Endodermal cell (in vitro differentiated cells): ENCODE measurements at places on chromosomes 11 and 22. TPM values are rescaled to one million over a fixed set of nuclear protein-coding genes. Genes with fewer than 3 reads are reported as not detected.
A peak's percentile ranks its signal among the peaks of the same experiment; 100 is the strongest.

GRCh38 chr11:67436459-67437081 is 912 bp downstream of the PTPRCAP start:
- no peak overlapping the region for H3K27ac ChIP-seq
- peak; percentile 81 for DNase-seq
- H3K27me3 ChIP-seq = no peaks in the 10 kb centered on the region
- peaks cover 45% of the 10 kb centered on the region for H3K36me3 ChIP-seq

- peak; percentile 83 for DNase-seq
- no peak overlapping the region for H3K4me3 ChIP-seq
- H3K36me3 ChIP-seq = no peaks in the 10 kb centered on the region
These were observed 29.2 kb downstream of the PDGFB start for GRCh38 chr22:39215426-39216142.

DNA sequence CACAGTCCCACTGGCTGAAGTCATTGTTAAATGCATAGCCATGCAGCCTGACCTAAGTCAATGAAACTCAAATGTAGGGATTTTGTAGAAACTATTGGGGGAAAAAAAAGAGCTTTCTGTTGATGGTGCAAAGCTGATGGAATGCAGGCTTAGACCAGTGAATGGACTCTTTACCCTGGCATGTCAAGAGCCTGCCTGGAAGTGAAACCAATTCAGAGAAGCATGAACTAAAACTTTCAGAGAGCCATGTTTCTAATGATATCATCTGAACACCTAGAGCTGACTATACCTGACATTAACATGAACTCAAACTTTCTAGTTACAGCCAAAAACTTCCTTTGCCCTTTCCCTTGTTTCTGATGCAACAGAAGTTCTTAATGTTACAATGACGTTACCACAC is 89.0 kb downstream of the APIP start:
- no peak overlapping the region for H3K27ac ChIP-seq
- H3K27me3 ChIP-seq = no peaks in the 10 kb centered on the region
- H3K4me1 ChIP-seq = peaks cover 49% of the 10 kb centered on the region
- H3K4me3 ChIP-seq = no peak overlapping the region
- no peaks in the 10 kb centered on the region for H3K36me3 ChIP-seq
- DNase-seq = no peak

GRCh38 chr22:30312053-30312452 is 14.7 kb downstream of the TBC1D10A start:
- peaks cover 6% of the 10 kb centered on the region for H3K36me3 ChIP-seq
- DNase-seq = no peak
- peaks cover 6% of the 10 kb centered on the region for H3K4me1 ChIP-seq
- no peaks in the 10 kb centered on the region for H3K27me3 ChIP-seq
- H3K4me3 ChIP-seq = no peak overlapping the region

GRCh38 chr22:19291580-19292457 is at the start of gene CLTCL1:
Gene CLTCL1 (minus strand): TSS chr22:19291719. CDS start chr22:19291641, 78 bp downstream.
- no peaks in the 10 kb centered on the region for H3K4me1 ChIP-seq
- DNase-seq = peak; percentile 95
- H3K36me3 ChIP-seq = no peaks in the 10 kb centered on the region
- H3K27me3 ChIP-seq = peaks cover 28% of the 10 kb centered on the region
- H3K27ac ChIP-seq = no peak within 1 kb of the TSS

The ZNF280B gene
- total RNA-seq = 10.6 and 10.9 TPM in 2 replicates

- peaks cover 7% of the 10 kb centered on the region for H3K4me1 ChIP-seq
- H3K27ac ChIP-seq = peak overlapping the region; percentile 82
- H3K4me3 ChIP-seq = peak overlapping the region; percentile 34
- DNase-seq = no peak
These were observed 148.1 kb downstream of the FBXO7 start for GRCh38 chr22:32622744-32623110.
